OCI-LY7 (cell line): ENCODE measurements at places on chromosomes 4 and X. TPM values are rescaled to one million over a fixed set of nuclear protein-coding genes. Genes with fewer than 3 reads are reported as not detected.
A peak's percentile ranks its signal among the peaks of the same experiment; 100 is the strongest.

Gene CRMP1
- not detected in 2 replicates for total RNA-seq

Gene LETM1
- 61.7 and 66.8 TPM in 2 replicates for total RNA-seq

Gene SOWAHD
- total RNA-seq: 0.29 and 0.55 TPM in 2 replicates

Gene GAGE12F
- not detected in 2 replicates for total RNA-seq

Gene OTC
- not detected in 2 replicates for total RNA-seq

Gene SPANXB1
- total RNA-seq: not detected in 2 replicates

DNA sequence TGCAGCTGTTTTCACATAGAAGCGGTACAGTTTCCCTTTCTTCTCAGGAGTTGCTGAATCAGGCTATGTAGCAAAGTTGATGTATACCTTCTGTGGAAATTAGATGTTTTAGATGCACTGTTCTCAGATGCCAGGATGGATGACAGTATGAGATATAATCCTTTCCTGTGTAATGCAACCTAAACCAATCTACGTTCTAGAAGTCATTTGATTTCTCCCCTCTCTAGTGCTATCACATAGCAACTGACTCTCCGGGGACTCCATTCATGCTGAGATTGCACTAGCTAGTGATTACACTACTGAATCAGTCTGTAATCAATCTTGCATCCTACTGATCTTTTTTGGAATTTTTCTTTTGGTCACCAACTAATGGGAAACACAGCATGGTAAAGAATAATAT lies 1881.7 kb downstream of the PCDH7 start:
- no peak for DNase-seq

GRCh38 chrX:68284281-68284904 lies 148.9 kb downstream of the OPHN1 start:
- DNase-seq: no peak

DNA sequence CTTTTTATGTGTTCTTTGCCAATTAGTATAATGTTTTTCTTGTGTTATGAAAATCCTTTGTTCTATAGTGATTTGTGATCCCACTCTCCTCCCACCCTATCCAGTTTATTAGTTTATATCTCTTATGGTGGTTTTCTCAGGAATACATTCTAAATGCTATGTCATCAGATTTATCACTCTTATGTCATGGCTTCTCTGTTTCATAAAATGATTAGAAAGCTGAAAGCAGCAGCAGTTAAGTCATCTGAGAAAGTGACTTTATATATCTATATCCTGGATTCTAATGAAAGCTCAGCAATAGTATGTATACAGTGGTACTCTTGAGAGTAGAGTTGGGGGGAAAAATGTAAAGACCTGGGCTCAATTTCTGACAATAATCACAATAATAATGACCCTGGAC lies 41.2 kb downstream of the NCAPG start:
- DNase-seq: no peak

DNA sequence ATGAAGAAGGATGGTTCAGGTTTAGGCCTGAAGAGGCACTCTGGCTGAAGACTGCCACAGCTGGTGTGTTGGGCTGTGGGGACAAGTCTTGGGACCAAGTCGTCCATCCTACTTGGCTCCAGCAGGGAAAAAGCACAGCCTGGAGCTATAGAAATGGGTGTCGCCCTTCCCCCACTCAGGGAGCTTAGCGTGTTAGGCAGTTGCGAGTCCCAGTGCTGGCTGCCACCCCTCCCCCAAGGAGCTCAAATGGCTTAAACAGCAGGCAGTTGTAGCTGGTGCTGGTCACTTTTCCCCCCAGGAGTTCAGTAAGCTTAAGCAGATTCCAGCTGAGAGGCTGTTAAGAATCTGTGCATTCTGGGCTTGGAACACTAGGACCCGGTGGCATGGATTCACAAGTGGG lies 319.5 kb upstream of the POF1B start:
- no peak for DNase-seq

DNA sequence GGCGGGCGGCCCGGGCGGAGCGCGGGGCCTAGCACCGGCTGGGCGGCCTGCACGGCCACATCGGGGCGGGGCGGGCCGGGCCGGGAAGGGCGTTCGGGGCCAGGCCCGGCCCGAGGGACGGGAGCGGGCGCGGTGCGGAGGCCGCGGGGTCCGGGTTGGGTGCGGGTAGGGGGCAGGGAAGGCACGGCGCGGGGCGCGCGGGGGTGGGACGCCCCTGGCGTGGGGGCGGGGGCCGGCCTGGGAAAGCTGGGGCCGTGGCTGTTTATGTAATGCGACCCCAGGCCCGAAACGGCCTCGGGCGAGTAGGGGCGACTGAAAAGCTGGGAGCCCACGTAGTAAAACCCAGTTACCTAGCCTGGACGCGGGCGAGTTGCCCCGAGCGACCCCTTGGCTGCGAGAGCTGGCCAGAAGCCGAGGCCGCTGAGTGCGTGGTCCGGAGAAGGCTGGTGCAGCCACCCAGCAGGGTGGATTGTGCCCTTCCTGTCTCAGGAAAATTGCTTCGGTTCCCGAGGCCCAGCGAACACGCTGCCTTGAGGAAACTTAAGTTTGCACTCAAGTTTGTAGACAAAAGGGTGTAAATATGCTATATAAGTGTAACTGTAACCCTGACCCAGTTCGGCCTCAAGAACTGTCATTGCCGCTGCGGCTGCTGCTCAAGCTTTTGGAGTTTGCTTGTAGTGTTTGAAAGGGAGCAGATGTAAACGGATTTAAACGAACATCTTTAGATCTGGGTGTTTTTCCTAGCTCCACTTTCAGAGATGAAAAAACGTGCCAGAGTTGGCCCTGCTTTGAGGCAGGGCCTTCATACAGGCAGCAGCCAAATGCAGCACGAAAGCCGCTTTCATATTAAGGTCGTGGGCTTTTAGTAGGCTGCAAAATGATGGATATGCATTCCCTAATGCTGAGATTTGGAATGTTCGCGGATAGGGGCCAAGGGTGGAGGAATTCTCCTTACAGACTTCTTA lies 674 bp downstream of the SEC24B start:
- peak; percentile 33 for DNase-seq

DNA sequence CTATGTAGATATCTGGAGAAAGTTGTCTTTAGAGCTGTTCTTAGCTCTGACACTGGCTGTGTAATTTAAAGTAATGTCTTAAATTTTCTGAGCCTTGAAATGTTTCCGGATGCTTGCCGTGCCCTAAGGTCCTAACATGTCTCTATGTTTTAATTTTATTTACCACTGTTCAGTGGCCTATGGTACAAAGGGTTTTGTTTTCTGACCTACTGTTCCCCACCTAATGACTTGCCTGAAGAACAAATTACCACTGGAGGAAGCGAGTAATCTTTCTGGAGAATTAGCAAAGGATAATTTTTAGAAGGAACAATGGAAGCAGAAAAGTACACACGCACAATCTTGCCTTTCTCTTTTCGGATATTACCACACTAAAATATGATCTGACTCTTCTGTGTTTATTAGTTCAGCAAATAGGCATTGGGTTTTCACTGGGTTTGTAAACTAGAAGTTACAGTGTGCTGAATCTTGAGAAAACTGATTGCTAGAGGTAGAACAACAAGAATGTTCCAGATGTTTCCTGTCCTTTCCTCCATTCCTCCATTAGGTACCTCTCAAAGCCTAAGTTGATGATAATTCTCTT lies 435.9 kb downstream of the PACRGL start:
- no peak for DNase-seq

DNA sequence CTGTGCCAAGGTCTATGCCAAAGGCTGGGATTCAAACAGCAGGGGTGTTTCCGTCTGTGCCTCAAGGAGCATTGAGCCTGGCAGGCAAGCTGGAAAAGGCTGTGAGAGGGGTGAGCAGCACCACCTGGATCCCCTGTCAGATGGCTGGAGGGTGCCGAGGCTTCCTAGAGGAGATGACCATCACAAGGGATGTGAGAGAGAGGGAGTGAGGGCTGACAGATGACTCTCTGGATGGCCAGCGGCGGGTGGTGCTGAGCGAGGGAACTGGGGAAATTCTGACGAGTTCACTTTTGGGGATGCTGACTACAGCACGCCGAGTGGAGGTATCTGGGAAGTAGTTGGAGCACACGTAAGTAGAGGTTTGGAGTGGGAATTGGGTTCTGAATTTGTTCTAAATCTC lies 22.6 kb upstream of the CYP4V2 start:
- DNase-seq: no peak

DNA sequence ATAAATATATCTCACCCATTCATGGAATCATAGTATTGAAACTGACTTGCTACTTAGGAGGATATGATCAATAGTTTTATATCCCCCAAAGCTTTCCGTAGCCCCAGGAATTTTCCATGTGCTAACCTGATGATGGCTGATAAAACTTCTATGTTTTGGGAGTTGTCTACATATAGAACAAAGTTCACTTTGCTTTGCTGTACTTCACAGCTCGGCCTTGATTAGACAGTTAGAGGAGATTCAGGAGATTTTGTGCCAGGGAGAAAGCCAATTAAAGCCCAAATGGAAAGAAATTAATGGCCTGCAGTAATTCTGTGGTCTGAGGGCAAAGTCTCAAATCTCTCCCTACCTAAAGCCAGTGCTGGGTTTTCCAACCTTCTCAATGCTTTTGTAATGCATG lies 114.9 kb upstream of the SLC34A2 start:
- DNase-seq: no peak

DNA sequence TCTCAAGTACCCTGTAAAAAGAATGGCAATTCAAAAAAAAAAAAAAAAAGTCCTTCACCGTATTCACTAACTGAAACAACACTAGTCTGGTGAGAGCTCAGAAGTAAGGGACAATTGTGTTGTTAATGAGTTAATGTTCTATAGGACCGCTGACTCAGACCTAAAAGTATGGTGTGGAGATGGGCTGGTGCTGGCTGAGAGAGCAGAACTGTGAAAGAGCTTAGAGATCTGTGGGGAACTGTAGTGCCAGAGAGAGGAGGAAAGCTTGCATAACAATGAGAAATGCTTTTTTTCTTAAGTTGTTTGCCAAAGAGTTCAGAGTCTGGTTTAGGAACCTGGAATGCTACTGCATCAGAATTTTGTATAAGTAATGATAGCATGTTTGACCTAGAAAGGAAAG lies 65.1 kb downstream of the LHFPL1 start:
- no peak for DNase-seq

DNA sequence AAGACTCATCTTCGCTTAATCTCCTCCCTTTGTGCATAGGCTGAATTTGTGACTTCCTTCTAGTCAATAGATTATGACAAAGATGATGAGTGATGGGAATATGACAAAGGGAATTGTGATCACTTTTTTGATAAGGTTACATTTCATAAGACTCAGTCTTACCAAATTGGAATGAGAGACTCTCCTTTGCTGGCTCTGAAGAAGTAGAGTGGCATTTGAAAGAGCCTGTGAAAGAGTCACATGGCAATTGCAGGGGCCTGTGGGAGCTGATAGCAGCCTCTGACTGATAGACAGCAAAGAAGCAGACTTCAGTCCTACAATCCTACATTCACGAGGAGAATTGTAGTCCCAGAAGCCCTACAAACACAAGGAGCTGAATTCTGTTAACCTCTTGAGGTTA lies 44.9 kb upstream of the ADAMTS3 start:
- DNase-seq: no peak

GRCh38 chr4:185270885-185271284 lies 61.5 kb downstream of the SNX25 start:
- DNase-seq: no peak

DNA sequence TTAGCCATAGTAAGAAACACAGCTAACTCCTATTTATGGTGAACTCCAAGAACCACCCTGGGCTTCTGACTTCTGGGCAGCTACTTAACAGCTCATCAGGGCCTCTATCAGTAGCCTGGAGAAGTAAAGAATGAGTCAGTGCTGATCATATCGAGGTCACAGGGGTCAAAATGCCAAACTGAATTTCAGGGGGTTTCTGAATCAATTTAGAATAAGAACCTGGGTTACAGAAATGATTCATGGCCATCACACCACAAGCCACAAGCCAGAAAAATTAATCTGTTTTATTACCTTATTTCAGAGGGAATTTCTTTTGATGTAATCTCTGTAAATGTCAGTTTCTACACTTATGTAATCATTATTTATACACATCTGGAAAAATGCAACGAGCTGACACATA lies 64.4 kb downstream of the CHST7 start:
- no peak for DNase-seq

- DNase-seq: no peak
Measured at GRCh38 chrX:20217271-20217670, 49.4 kb downstream of the RPS6KA3 start.

DNA sequence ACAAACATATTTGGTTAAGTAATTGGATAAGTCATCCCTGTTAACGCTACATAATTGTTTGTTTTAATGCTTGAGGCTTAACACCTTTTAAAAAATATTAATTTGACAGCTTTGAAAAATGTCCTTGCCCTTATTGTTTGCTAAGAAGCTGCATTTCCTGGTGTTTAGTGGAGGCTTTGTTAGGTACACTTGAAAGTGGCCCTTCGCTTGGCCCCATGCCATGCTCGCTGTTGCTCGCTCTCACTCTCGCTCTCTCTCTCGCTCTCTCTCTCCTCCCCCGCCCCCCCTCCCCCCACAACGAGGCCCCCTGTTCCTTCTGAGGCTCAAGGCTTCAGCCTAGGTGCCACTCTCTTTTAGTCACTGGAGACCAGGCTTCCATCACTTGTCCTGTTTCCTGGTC lies 139.6 kb downstream of the DCLK2 start:
- no peak for DNase-seq

GRCh38 chr4:147831551-147832171 lies 99.8 kb downstream of the ARHGAP10 start:
- DNase-seq: no peak

DNA sequence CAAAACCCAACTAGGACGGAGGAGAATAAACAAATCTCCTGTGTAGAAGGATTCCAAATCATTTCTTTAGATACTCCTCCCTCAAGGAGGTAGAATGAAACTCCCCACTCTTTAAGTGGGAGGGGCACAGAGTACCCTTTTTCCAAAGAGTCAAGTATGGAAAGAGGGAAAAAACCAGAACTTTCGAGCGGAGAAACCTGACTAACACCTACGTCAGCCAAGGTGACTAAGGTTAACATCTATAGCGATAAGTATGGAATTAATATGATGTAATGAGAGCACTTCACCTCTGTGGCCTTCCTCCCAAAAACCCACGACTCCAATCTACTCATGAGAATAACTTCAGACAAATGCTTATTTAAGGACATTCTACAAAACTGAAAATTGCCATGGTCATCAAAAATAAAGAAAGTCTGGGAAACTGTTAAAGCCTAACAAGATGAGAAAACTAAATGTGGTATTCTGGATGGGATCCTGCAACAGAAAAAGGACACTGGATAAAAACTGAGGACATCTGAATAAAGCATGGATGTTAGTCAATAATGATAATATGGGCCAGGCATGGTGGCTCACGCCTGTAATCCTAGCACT lies 157.0 kb upstream of the MAP3K15 start:
- DNase-seq: no peak

DNA sequence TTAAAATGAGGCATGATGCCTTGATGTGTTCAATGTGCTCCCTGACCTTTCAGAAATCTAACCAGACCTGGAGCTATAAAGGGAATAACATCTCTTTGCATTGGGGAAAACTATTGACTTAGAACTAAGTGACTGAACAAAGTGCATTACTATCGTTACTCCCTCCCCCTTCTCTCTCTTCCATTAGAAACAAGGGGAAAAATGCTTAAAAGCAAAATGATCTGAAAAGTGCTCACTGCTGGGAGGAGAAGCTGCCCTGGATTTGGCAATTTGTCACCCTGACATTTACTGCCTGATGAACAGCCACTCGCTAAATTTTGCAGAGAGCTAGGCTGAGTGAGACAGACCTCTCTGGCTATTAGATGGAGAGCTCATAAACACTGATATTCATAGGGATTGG lies 48.6 kb upstream of the PARM1 start:
- DNase-seq: no peak
